CD4-positive, alpha-beta T cell treated with Interferon alpha-2 for 1 hour (primary cell): ENCODE measurements at places on chromosomes 16 and 17.

DNA sequence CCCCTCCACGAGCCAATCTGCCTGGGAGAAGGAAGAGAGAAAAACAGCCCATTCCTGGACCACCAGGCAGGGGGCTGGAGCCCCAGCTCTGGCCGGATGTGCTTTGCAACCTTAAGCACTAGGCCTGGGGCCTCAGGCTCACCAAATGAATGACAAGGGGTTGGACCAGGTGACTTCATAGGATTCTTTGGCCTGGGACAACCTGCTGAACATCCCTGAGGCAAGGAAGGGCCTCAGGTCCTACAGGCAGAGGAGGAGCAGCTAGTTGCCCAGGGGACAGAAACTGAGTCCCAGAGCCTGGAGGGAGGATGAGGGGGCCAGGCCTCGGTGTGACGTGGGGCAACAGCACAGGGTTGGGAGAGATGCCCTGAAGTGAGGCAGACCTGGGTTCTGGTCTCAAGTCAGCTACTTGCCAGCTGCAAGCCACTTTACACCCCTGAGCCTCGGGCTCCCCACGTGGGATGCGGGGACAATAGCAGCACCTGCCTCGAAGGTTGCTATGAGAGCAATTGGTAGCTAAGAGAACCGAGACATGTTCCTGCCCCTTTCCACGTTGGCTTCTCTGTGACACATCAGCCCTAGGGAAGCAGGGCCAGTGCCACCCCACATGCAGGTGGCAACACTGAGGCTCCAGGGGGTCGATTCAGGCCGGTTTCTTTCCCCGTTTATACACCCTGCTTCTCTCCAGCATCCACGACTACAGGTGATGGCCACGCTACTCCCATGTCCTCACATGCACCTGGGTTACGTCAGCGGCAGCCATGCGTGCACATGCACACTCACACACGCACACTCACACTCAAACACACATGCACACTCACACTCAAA is 42.6 kb downstream of the CFAP20 start:
- DNase-seq: no peak

DNA sequence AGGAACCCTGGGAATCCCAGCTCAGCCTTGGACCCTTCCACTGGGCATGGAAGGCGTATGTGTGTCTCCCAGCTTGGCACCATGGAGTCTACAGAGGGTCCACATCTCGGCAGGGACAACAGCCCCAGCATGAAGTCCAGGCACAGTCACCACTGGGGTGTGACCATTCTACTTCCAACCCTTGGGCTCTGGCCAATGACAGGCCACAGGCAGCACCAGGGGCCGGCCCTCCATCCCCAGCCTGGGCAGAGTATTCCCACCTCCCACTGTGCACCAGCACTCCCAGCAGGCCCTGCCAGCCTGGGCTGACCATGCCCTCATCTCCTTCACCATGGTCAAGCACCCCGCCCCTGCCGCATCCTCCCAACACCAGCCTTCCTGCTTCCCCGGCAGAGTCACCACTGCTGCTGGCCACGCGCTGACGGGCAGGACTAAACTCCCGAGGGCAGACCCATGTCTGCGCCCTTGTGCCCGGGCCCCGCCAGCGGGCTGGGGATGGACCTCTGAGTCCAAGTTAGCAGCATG is 9.5 kb upstream of the PPP1R27 start:
- DNase-seq: no peak

DNA sequence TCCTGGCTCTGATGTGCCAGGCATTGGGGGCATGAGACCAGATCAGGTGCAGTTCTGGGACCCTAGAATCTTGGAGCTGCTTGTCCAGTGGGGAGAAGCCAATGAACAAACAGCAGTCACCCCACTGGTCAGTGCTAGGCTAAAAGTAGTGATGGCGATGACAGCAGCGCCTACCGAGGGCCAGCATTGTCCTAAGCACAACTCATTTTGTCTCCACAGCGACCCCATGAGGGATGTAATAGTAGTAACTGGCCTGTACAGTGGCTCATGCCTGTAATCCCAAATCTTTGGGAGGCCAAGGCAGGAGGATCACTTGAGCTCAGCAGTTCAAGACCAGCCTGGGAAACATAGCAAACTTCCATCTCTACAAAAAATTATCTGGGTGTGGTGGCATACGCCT is 6.2 kb downstream of the SMCR8 start:
- no peak for DNase-seq

DNA sequence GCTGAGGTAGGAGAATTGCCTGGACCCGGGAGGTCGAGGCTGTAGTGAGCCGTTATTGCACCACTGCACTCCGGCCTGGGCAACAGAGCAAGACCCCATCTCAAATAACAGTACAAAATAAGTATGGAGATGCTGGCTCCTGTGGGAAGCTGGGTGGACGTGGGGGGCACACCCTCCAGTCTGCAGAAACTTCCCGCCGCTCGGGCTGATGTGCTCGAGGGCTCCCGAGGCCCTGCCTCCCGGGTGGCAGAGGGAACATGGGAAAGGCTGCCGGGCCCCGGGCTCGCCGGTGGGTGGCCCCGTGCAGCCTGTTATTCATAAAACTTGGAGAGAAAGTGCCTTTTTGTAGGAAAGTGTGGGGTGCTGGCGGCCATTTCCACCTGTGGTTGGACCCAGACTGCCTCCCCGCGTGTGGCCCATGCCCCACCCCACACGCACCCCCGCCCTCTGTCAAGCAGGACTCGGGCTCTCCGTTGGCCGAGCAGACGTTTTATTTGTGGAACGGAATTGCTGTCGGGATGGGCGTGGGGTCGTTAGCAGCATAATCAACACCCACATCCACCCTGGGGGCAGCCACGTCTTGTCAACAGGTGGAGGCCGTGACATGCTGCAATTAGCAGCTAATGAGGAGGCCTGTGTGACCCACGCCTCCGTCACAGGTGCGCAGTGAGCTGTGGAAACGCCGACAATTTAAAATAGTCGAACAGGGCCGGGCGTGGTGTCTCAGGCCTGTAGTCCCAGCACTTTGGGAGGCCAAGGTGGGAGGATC is 7.4 kb upstream of the CIAO3 start:
- DNase-seq: no peak

GRCh38 chr17:31449111-31449510 is 57.6 kb downstream of the RAB11FIP4 start:
- DNase-seq: no peak

DNA sequence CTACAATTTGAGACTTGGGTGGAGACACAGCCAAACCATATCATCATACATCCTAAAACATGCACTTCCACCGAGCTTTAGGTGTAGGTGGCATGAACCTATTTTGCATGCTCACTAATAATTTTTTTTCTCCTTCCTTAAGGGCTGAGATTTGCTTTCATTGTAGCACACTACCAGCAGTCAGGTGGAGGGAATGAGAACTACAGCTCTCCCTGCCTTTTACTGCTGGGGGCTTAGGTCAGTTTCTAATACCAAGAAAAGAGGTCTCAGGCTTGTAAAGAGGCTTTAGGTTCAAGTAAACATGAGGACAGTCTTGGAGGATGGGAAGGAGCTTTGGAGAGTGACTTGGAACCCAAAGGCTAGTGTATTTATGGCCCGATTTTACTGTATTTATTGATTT is 22.0 kb downstream of the CFAP20 start:
- no peak for DNase-seq

- DNase-seq: no peak
Measured at GRCh38 chr17:50807009-50807408, 28.4 kb upstream of the WFIKKN2 start.

DNA sequence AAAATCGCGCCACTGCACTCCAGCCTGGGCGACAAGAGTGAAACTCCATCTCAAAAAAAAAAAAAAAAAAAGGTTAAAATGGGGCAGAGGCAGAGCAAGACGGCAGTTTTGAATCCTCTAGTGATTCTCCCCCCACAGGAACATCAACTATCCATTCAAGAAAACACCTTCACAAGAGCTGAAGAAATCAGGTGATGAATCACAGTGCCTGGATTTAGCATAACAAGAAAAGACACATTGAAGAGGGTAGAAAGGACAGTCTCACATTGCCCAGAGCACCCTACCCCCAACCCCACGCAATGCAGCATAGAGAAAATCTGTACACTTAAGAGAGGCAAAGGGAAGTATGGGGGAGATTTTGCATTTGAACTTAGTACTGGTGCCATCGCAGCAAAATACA is 28.8 kb upstream of the RNF43 start:
- no peak for DNase-seq

GRCh38 chr16:11297492-11298142 is 16.5 kb upstream of the PRM1 start:
- DNase-seq: peak; percentile 86

DNA sequence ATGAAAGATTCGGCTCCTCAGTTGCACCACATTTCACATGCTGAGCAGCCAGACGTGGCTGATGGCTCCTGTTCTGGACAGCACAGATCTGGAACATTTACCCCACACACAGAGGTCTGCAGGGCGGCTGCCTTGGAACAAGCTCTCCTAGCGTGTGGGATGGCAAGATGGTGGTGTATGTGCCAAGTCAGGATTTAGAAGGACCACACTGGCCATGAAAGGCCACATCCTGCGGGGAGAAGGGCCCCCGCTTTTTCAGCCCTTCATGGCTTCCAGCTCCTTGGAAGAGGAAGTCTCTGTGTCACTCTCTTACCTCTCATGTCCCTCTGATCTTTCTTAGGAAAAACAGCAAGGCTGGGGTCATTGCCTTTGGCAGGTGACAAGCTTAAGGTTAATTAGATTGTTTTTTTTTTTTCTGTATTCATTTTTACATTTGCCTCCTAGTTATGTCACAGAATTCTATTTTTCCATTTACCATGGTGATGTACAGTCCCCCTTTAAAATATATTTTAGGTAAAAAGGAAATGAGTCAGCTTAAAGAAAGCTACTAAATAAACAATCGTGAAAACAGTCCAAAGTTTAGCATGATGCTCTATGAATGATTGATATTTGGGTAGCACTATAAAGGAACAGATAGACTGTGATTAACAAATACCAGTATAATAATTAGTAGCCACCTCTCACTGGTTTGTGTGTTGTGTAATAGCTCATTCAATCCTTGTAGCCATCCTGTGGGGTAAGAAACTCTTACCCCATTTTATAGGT is 396.6 kb downstream of the CPPED1 start:
- DNase-seq: no peak

GRCh38 chr16:7236824-7237410 is 95.7 kb upstream of the RBFOX1 start:
- no peak for DNase-seq

DNA sequence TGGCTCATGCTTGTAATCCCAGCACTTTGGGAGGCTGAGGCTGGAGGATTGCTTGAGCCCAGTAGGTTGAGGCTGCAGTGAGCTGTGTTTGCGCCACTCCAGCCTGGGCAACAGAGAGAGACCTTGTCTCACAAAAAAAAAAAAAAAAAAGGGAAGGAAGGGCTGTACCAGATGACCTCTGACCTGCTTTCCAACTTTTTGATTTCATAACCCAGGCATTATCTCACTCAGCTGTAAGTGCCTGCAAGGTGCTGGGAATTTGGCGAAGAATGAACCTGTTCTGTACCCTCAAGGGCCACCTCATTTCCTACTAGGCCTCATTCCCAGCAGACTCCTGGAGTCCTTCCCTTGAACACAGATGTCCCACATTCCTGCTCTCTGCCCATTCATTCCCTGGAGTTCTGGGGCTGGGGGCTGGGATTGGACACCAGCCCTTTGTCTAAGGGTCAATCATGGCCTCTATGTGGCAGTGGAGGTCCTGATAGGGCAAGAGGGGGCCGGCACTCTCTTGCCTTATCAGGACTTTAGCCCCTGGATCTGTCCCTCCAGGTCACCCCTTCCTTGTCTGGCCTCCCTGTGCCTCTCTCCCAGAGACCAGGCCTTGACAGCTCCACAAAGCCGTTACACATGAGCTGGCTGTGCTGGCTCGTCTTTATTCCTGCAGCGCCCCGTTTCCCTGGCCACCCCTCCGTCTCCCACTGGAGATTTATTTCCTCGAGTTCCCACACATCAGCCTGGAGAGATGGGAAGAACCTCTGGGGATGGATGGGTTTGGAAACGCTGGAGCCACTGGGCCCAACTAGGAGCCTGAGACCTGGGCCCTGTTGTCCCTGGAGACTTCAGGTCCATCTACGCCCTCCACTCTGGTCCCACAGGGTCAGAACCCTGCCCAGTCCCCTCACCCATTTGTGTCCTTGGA is 821 bp upstream of the GFAP start:
- DNase-seq: no peak

DNA sequence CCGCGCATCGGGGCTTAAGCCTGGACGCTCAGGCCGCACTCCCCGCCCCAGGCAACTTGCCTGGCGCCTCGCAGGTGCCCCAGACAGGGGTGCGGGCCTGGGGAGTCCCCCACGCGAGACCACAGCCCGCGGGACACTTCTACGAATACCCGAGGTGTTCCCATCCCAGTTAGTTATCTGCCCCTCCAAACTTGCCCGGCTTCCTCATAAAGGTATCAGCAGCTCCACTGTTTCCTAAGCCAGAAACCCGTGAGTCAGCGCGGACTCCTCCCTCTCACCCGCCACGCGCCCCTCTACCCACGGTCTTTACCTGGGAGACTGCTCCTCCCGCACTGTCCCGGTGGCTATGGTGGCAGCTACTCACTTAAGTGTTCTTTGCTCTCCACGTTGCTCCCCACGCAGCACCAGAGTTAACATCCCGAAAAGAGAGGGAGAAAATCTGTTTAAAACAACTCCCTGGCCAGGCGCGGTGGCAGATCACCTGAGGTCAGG is 1.0 kb upstream of the CREBBP start:
- DNase-seq: no peak

- DNase-seq: no peak
Measured at GRCh38 chr16:81041696-81042095, 6.1 kb downstream of the ATMIN start.

- DNase-seq: no peak
Measured at GRCh38 chr17:37138571-37139120, 189.9 kb downstream of the AATF start.

GRCh38 chr17:77185137-77185536 is 44.4 kb downstream of the SEC14L1 start:
- DNase-seq: no peak

GRCh38 chr16:50360033-50360778 is 8.6 kb downstream of the BRD7 start:
- no peak for DNase-seq

GRCh38 chr17:70168044-70168976 is 1.0 kb upstream of the KCNJ2 start:
- peak; percentile 10 for DNase-seq

DNA sequence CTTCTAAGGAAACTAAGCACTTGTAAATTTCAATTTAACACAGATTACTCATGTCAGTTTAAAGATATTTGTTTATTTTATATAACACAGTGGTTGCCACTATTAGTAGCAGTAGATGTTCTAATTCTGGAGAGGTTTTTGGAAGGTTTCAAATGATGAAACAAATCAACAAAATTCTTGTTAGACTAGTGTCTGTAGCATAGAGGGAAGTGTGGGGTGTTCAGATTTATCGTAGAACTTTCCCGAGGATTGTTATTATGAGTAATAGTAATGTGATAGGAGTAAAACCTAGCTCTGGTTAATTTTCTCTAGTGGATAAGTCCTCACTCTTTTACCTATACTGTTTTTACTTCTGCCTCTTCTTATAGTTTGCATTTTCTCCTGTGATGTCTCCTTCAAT is 6.3 kb downstream of the GAN start:
- DNase-seq: no peak

GRCh38 chr16:979859-980594 is 1.5 kb upstream of the SOX8 start:
- no peak for DNase-seq
